ENCODE measurements at places on chromosomes 6 and 20. TPM values are rescaled to one million over a fixed set of nuclear protein-coding genes. Genes with fewer than 3 reads are reported as not detected.

- DNase-seq, result no peak
Measured at GRCh38 chr6:34638834-34639736, 57.5 kb downstream of the ILRUN start.

- DNase-seq, result no peak
Measured at GRCh38 chr6:14278446-14278845, 160.9 kb downstream of the CD83 start.

GRCh38 chr20:22430746-22431168 lies 153.6 kb downstream of the FOXA2 start:
- no peak for DNase-seq

Gene NOTCH4
- 22.4 TPM for total RNA-seq

Gene TFAP2D
- total RNA-seq, result not detected
